ENCODE measurements at places on chromosomes 6 and 20. TPM values are rescaled to one million over a fixed set of nuclear protein-coding genes. Genes with fewer than 3 reads are reported as not detected.

LAMA2 gene
- 320 TPM for total RNA-seq

CPXM1 gene
- total RNA-seq: 32.1 TPM

BMP5 gene
- 13.5 TPM for total RNA-seq

RHAG gene
- 3.0 TPM for total RNA-seq

BPIFB4 gene
- total RNA-seq: 0.62 TPM

NNAT gene
- 24.1 TPM for total RNA-seq

TSHZ2 gene
- total RNA-seq: 11.8 TPM

CST4 gene
- total RNA-seq: not detected

TRIM40 gene
- total RNA-seq: not detected

FKBP1A gene
- 108 TPM for total RNA-seq

EBF4 gene
- total RNA-seq: 3.4 TPM

ARHGAP18 gene
- total RNA-seq: 19.1 TPM

AP5S1 gene
- total RNA-seq: 18.0 TPM

SLC26A8 gene
- total RNA-seq: not detected

TDRD6 gene
- total RNA-seq: 1.4 TPM

ABHD16B gene
- total RNA-seq: not detected
